ENCODE measurements at places on chromosomes 1 and 21. TPM values are rescaled to one million over a fixed set of nuclear protein-coding genes. Genes with fewer than 3 reads are reported as not detected.

The A3GALT2 gene
- total RNA-seq = not detected

The EIF2D gene
- total RNA-seq = 48.0 TPM

The KHDRBS1 gene
- 89.2 TPM for total RNA-seq

The TMEM52 gene
- total RNA-seq = not detected

The RBM11 gene
- total RNA-seq = 4.9 TPM

The ISG15 gene
- total RNA-seq = 227 TPM

The AMY2A gene
- not detected for total RNA-seq

The FAM151A gene
- not detected for total RNA-seq

The NPR1 gene
- not detected for total RNA-seq

Measured in naive thymus-derived CD4-positive, alpha-beta T cell (primary cell).